Activated naive CD4-positive, alpha-beta T cell (primary cell): ENCODE measurements at places on chromosomes 2 and 18.

GRCh38 chr18:2547477-2548087, 23.7 kb downstream of the METTL4 start:
- DNase-seq, result no peak

GRCh38 chr2:112305132-112305531, 29.7 kb downstream of the ZC3H6 start:
- no peak for DNase-seq

DNA sequence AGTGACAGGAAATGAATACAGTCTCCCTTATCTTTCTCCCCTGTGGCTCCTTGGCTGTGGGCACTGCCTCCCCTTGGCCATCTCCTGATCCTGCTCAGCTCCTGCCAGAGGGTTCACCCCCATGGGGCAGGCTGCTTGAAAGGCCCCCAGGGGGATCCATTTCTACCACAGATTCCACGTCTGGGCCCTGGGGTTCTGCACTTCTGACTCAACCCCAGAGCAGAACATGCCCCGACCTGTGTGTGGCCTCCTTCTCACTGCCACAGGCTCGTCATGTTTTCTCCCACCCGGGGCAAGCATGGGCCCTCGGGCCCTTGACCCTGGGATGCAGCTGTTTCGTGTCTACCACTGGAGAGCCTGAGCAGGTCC, 122.2 kb downstream of the ACKR3 start:
- no peak for DNase-seq

DNA sequence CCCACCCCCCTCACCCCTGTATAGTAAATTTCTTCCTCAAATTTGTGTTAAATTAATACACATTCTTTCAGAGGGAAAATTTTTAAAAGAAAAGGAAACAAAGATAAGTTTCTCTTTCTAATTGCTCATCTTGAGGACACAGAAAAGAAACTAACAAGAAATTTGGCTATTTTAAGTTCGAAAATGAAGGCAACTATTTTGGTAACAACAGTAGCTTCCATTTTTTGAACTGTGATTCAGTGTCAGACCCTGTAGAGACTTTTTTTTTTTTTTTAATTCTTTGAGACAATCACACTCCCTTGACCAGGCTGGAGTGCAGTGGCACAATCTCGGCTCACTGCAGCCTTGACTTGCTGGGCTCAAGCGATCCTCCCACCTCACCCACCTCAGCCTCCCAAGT, 194.9 kb downstream of the SS18 start:
- DNase-seq, result no peak

DNA sequence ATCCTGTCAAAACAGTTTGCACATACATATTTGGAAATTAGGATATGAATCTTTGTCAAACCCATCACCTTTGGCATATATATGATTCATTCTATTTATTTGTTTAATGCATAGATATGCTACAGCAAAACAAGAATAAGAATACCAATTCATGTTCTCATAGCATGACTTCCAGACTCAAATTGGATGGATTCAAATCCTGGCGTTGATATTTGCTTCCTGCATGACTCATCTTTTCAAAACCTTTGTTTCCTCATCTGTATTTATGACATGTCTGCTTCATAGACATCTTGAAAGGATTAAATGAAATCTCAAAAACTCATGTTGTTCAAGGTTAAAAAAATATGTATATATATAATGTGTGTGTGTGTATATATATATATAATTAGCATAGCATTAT, 261.3 kb downstream of the MBD5 start:
- DNase-seq, result no peak

- DNase-seq, result no peak
Measured at GRCh38 chr2:151361674-151362370, 4.4 kb downstream of the TNFAIP6 start.

DNA sequence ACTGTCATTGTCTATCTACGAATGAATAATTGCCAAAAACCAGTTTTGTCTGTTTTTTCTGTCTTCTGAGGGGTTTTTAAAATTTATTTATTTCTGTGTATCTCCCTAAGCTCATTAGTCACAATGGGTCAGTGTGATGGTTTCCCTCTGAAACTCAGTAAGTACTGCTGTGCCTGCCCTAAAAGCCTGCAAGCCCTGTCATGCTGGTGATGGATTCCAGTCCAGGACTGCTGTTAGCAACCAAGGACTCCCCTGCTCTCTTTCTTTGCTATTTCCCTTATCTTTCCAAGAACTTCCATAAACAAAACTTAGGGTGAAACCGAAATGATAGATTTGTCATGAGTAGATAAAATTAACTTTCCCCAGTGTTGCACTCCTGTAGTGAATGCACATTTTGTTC, 11.8 kb upstream of the DSG2 start:
- no peak for DNase-seq

DNA sequence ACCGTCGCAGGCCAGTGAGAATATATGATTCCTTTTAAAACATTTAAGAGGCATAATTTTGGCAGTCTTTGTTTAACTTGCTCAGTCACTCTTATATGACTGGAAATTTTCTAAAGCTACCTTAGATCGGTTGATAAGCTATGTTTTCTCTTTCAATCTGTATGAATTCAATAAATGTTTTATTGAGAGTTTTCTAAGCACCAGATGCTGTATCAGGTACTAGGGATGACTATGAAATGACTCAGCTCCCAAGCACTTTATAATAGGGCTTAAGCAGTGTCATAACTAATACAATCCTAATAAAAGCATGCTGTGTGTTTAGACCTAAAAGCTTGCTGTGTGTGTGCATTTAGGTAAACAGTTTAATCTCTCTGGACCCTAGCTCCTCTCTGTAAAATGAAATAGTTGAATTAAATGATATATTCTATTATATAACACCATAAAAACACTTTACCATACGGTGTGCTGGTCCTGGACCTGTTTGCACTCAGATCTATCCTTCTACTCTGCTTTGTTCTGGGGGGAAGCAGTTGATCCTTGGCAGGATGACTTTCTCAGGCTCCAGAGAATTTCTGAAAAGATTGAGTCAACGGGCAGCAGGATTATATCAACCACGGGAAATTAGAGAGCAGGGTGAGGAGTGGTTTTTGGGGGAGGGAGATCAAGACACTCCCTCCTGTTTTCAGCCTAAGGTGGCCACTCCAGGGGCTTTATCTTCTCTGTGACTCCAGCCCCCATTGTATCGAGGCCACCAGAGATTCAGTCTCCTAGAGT, 26.1 kb upstream of the SLC38A11 start:
- no peak for DNase-seq

DNA sequence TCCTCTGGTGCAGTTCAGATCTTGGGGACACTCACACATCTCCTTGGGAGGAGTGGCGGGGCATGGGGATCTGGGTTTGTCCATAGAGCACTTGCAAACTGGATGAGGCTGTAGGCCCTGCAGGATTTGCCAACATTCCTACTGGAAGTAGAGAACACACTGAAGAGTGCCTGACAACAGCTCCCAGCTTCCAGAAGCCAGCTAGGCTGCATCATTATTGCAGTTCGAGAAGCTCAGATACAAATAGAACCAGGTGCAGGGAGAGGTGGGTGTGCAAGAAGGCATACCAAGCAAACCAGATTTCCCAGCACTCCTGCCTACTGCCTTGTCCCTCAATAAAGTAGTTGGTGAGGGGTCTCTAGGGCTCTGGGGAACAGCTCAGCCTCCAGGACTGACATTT, 52.5 kb downstream of the RHOB start:
- no peak for DNase-seq

DNA sequence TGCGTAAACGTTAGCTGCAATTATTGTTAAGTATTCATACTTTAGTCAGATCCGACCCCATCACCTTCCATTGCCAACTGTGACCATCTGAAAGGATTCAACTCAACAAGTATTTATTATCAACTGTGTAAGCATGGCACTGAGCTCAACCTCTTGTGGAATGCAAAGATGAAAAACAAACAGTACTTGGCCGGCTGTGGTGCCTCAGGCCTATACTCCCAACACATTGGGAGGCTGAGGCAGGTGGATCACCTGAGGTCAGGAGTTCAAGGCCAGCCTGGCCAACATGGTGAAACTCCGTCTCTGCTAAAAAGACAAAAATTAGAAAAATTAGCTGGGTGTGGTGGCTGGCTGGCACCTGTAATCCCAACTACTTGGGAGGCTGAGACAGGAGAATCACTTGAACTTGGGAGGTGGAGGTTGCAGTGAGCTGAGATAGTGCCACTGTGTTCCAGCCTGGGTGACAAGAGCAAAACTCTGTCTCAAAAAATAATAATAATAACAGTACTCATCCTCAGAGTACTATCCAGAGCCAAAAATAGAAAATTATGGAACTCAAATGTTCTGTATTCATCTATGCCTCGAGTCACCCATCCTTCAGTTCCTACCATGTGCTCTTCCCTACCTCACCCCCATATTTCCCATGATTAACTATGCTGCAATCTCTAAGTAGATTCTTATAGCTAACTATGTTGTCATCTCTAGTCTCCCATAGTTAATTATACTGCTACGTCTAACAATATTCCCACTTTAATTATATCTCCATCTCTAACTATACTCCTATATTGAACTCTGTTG, 8.6 kb upstream of the MREG start:
- DNase-seq, result no peak

DNA sequence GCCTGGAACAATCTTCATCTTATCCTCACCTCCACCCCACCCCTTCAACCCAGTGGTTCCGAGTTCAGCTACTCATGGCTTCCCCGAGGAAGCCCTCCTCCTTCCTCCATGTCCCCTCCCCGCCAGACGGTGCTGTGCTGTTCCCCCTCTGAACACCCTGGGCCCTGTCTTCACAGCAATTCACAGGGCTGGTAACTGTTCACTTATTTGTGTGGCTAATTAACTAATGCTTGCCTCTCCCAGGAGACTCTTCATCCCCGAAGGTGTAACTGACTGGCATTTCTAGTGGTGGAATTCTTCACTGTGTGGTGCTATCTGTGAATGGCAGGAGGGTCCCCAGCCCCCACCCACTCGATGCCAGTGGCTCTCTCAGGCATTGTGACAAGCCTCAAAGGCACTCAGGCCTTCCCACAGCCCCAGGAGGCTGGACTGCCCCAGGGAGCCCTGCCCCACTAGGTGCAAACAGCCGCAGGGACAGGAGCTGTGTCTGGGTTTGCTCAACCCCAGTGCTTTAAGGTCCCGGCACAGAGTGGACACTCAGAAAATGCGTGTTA, 133.7 kb upstream of the ID2 start:
- DNase-seq, result no peak

DNA sequence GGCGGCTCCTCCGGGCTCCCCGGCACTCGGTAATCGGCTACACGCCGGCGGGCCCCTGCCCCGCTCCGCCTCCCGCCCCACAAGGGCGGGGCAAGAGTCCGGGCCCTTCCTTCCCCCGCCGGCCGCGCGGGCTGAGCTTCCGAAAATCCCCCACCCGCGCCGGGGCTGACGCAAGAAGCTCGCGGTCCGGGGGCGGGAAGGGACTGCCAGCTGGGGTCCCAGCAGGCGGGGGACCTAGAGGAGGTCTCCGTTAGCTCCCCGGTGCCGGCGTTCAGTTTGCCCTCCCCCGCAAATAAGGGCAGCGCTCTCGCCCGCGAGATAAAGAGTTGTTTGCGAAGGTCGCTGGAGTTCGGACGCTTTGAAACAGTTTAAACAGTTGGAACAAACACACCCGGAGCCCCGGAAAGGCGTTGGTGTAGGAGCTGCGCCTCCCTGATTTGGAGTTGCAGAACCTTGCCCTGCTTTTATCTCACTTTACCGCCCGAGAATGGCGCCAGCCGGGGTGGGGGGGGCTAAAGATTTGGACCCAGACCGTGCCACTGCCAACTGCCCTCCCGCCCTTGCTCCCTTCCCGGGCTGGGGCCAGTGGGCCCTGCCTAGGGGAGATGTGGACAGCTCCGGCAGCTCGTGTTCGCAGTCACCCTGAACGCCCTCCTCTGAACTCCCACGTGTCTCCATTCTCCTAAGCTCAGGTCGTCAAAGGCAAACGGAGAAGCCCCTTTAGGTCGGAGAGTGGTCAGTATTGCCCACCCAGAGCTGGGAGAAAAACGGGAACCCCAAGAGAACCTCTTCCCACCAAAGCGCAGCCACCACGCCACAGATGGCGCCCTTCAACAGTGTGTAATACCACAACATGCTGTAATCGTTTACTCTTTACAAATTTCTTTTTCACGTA, at the start of gene NFE2L2:
TSS of gene NFE2L2 (minus strand) at position 35 of the 895 bp plus-strand sequence. CDS start 151 bp downstream, outside the sequence.
- DNase-seq, result peak; percentile 92

- DNase-seq, result no peak
Measured at GRCh38 chr2:105803337-105803736, 58.6 kb downstream of the NCK2 start.

DNA sequence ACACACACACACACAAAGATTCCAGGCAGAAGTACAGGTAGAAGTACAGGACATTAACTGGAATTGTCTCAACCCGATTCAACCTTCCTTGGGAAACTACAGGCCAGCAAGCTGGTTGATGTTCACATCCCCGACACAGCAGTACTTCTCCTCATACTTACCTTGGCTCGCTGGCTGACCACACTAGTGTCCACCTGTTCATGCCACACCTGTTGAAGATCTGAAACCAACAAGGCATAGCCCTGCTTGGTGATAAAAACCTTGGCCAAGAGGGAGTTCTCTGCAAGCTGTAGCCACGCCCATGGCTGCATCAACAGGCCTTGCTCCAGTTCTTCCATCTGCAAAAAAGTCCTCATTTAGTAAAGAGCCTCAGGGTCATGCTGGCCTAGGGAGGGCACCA, 2.6 kb downstream of the NHEJ1 start:
- no peak for DNase-seq

GRCh38 chr2:55961318-55961911, 37.8 kb upstream of the EFEMP1 start:
- no peak for DNase-seq

DNA sequence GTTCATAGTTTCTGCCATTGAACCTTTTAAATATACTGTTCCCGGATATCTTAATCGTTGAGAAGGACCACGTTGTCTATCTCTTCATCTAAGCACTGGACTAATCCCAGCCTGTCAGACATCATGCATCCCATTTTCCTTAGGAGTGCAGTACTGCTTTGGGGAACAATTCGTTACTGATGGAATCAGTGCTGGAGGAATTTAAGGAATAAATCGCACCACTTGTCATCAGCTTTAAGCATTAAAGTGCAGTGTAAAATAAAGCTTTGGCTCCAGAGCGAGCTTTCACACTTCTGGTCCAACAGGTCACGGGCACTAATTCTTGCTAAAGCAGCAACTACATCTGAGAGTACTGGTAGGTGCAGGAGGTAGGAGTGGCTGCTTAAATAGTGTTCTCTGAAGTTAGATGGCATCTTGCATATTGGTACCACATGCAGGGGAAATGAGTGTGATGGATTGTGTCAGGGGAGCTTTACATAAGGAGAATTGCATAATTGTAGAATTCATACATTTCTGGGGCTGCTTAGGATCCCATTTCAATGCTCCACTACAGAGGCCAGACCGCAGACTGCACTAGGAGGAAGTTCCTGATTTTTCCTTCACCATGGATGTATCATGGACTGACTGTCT, 105.7 kb upstream of the RASGRP3 start:
- DNase-seq, result no peak
